ENCODE measurements at places on chromosomes 11 and 22.

DNA sequence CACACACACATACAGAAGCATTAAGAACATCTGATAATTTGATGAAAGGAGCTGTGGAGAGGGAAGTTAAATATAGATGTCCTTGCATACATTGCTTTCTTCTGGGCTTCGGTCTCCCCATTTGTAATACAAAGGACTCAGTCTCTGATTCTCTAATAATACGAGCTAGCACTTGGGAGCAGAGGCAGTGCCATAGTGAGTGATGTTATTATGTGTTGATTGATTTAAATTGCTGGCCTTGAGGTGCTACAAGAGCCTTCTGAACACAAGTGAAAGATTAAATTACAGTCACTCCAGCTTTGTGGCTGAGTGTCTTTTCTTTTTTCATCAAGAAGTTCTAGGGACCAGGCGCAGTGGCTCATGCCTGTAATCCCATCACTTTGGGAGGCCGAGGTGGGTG, 61.5 kb upstream of the HMGXB4 start:
- no peak for DNase-seq

- no peak for DNase-seq
Measured at GRCh38 chr11:69008737-69009440, 4.2 kb downstream of the MRGPRF start.

DNA sequence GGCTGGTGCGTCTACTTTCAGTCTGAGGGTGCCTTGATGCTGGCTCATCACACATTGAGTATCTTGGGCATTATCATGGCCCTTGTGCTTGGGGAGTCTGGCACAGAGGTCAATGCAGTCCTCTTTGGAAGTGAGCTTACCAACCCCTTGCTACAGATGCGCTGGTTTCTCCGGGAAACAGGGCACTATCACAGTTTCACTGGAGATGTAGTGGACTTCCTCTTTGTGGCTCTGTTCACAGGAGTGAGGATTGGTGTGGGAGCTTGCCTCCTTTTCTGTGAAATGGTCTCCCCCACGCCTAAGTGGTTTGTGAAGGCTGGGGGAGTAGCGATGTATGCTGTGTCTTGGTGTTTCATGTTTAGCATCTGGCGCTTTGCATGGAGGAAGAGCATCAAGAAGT, 4.9 kb downstream of the TLCD5 start:
- DNase-seq: no peak

GRCh38 chr11:46339816-46340215, 7.4 kb upstream of the DGKZ start:
- DNase-seq: no peak

- no peak for DNase-seq
Measured at GRCh38 chr11:99461913-99462312, 441.2 kb downstream of the CNTN5 start.
